ENCODE measurements at places on chromosomes 6 and 20.

GRCh38 chr20:32067234-32067821 lies 15.3 kb downstream of the HCK start:
- DNase-seq: peak; percentile 62

DNA sequence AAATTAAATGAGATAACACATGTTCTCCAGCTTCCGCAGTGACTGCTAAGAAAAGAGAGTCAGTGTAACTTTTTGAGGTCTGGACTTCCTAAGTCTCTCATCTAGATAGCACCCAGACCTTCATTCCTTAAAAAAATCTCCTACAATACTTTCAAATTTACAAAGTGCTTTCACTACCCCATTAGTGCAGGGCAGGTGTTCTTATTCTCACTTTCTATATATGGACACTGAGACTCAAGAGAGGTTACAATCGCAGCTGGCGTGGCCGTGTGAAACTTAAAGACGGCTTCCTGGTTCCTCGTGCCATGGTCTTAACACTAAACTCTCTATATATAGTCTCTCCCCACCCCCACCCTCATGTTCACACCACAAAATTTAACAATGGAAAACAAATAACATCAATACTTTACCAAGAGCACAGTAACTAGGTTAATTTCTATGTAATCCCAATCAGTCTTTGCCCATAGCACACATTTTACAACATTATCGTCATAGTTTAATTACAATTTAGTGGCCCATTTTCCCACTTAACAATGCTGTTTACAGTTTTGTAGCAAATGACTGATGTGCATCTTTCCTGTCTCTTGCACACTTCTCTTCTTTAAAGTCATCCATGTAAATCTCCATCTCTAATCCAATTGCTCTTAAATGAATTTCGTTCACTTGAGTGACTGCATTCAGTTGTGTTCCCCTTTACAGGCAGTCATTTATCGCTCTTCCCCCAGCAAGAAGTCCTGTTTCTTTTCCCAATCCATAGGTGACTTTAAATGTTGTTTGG lies 78.8 kb upstream of the ARID1B start:
- no peak for DNase-seq

DNA sequence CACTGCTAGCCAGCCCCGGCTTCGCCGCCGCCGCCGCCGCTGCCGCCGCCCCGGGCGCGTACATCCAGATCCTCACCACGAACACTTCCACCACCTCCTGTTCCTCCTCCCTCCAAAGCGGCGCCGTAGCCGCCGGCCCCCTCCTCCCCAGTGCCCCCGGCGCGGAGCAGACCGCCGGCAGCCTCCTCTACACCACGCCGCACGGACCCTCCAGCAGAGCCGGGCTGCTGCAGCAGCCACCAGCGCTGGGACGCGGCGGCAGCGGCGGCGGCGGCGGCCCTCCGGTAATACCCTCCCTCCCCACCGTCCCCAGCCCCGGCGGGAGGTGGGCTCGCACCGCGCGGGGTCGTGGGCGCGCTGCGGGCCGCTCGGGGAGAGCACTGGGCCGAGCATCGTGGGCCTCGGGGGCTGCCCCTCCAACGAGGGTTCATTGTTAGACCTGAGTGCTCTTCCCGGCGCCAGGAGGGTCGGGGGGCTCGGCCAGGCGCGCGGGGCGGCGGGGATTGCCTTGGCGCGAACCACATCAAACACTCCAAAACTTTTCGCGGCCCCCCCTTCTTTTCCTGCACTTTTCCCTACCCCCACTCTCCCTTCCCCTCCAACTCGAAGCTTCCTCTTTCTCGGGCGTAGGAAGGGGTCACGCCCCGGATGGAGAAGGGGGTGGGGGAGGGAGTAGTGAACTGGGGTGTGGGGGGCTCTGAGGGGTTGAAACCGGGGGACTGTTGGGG lies 827 bp downstream of the E2F3 start:
- DNase-seq: peak; percentile 65

DNA sequence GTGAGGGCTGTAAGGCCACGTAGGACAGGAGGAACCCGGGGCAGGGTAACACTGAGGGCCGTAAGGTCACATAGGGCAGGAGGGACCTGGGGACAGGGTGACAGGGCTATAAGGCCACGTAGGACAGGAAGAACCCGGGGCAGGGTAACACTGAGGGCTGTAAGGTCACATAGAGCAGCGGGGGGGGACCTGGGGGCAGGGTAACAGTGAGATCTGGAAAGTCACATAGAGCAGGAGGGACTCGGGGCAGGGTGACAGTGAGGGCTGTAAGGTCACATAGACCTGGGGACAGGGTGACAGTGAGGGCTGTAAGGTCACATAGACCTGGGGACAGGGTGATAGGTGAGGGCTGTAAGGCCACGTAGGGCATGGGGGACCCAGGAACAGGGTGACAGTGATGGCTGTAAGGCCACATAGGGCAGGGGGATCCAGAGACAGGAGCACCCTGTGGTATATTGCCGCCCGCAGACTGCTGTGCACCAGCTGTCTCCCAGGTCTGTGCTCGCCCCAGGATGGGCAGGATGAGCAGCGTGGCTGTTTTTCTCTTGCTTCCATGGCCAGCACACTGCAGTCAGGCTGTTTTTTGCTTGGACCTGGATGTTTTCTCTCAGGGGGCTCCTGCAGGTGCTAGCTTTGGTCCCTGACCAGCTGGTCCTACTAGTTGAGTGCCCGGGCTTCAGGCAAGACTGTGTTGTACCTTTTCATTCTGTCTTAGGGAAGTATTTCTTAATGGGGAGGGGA lies 55.7 kb downstream of the SYTL3 start:
- DNase-seq: no peak

GRCh38 chr6:15369838-15370237 lies 124.0 kb downstream of the JARID2 start:
- DNase-seq: no peak

GRCh38 chr6:111551521-111552231 lies 54.0 kb downstream of the TRAF3IP2 start:
- peak; percentile 84 for DNase-seq

DNA sequence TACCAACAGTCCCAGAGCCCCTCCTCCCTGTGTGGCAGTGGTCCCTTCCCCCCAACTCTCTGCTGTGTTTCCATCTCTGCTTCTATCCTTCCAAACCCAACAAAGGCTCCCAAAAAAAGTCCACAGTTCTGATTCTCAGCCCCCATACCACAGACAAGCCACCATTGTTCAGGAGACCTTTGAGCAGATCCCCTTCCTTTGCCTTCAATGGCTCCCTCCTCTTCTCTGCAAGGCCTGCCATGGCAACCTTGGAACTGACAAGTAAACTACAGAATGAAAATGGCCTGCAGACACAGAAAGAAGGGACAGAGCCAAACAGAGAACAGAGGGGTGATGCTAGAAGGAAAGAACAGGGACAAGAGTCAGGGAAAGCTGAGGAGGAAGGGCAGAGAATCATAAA lies 23.2 kb downstream of the OR2H2 start:
- DNase-seq: no peak

GRCh38 chr6:85662251-85662650 lies 19.6 kb upstream of the SYNCRIP start:
- no peak for DNase-seq

GRCh38 chr20:16709017-16709416 lies 20.8 kb upstream of the SNRPB2 start:
- DNase-seq: no peak

- DNase-seq: no peak
Observed at GRCh38 chr6:137903933-137904821, 37.1 kb downstream of the TNFAIP3 start.

GRCh38 chr6:152277826-152278329 lies 359.3 kb downstream of the SYNE1 start:
- no peak for DNase-seq

- DNase-seq: peak; percentile 39
Observed at GRCh38 chr6:156017838-156018237, 562.2 kb upstream of the NOX3 start.

GRCh38 chr6:44044940-44045671 lies 82.1 kb downstream of the MRPL14 start:
- no peak for DNase-seq

- DNase-seq: peak; percentile 85
Observed at GRCh38 chr6:27836783-27837624, 75.2 kb downstream of the OR2B2 start.

GRCh38 chr6:96621983-96622382 lies 59.1 kb downstream of the FHL5 start:
- DNase-seq: no peak

DNA sequence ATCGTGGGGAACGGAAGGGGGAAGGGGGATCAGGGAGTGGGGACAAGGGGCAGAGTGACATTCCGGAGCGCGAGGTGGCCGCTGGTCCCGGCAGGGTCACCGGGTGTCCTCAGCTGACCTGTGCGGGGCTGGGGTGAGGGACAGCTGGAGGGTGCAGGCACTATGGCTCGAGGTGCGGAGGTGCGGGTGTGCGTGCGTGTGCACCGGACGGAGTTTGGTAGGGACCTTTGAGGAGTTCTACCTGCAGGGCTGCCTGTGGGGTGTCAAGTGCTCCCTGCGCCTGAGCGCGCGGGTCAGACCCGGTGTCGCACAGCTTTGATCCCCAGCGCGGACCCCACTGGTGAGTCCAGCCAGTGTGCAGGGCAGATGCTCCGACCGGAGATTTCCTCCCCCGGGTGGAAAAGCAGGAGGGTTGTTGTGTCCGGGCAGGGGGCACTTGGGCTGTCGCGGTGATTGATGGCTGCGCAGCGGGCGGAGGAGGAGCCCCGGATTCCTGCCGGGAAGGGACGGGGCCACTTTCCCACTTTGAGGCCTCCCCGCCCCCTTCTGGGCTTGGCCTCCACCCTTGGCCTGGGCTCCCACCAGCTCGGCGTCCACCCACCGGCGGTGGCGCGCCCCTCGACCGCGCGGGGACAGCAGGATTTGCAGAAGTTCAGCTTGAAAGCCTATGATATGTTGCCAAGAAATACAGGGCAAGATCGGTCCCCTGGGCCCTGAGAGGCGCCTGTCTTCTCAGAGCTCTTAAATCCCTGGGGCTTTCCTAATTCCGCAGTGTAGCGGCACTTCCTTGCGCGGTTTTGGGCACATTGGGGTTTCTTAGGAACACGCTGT lies 658 bp downstream of the RIN2 start:
- DNase-seq: peak; percentile 63

DNA sequence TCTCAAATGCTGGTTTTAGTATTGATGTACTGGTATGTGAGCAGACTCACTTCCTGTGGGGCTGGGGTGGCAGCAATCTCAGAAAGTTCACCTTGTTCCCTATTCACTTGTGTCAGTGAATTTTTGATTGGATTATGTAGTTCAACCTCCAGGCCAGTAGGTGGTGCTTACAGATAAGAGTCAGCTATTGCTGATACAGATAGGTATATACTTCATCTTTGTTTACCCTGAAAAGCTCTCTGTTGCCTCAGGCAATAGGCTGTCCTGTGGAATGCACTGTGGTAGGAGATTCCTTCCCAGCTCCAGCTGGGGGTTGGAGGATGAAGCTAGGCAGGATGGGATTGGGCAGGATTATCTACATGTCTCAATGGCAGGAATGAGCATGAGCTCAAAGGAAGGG lies 851.2 kb upstream of the EYS start:
- DNase-seq: no peak

DNA sequence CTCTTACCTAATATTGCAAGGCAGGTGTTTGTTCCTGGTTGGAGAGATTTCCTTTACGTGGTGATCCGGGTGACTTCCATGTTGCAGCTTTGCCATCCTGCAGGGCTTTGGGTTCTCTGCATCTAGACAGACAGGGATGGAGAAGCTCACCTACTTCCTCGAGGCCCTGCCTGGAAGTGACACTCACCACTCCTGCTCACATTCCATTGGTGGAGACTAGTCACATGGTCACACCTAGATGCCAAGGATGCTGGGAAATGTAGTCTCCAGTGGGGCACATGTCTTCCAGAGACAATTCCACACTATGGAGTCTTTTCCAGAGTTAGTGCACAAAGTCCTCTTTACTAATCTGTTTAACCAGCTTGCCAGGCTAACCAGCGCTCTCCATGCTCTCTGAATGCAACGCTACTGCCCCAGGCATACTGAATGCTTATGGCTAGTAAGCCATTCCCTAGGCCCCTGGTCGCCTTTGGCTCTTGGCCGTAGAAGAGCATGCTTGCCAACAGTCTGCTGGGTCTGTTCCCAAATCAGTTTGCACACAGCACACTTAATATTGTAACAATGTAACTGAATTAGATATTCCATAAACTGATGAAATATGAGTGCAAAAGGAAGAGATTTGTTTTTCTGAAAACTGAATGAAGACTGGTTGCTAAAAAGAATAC lies 6.7 kb upstream of the KCNK15 start:
- peak; percentile 71 for DNase-seq

- DNase-seq: no peak
Observed at GRCh38 chr20:53379014-53379832, 214.4 kb downstream of the ZNF217 start.

GRCh38 chr6:132780770-132781371 lies 17.6 kb downstream of the SLC18B1 start:
- peak; percentile 60 for DNase-seq

- no peak for DNase-seq
Observed at GRCh38 chr20:11072982-11073381, 399.2 kb upstream of the JAG1 start.

- no peak for DNase-seq
Observed at GRCh38 chr20:6909608-6910007, 142.1 kb downstream of the BMP2 start.

- DNase-seq: no peak
Observed at GRCh38 chr20:23583526-23583925, 15.2 kb upstream of the CST9L start.

GRCh38 chr20:50731930-50732690 lies 730 bp downstream of the PARD6B start:
- DNase-seq: peak; percentile 51

- no peak for DNase-seq
Observed at GRCh38 chr20:37537505-37537904, 9.8 kb upstream of the BLCAP start.

DNA sequence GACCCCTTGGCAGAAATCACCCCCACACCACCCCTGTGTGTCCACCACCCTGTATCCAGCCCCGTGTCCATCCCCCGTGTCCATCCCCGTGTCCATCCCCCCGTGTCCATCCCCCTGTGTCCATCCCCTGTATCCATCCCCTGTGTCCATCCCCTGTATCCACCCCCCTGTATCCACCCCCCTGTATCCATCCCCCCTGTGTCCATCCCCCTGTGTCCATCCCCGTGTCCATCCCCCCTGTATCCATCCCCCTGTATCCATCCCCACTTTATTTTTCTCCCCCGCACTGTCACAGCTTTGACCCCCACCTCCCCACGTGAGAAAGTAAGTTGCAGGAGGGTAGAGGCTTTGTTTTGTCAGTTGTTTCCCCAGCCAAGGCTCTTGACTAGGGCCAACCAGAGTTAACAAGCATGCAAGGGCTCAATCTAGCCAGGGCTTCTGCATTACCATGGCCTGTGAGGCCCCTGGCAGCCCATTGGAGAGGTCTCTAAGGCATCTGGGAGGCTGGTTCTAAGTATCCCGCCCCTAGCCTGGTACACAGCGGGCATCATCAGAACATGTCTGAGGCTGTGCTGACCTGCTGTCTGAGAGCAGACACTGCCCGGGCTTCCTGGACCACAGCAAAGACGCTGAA lies 18.1 kb upstream of the SIRPA start:
- DNase-seq: peak; percentile 38

- peak; percentile 61 for DNase-seq
Observed at GRCh38 chr6:125149256-125150144, 4.1 kb upstream of the TPD52L1 start.

DNA sequence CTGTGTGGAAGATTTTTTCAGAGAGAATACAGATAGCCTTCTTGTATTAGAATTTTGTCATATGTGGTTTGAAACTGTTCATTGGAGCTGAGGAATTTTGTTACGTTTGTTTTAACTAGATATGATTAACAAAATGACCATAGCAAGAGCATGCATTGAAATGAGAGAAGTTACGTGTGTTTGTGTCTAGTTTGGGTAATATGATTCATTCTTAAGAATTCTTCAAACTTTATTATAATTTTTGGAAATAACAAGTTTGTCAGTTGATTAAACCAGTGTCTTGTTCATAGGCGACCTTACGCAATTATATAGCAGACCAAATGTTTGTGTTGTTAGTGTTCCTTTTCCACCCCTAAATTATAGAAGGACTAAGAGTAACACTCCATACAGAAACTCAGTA lies 5.5 kb downstream of the GMNN start:
- no peak for DNase-seq

All from astrocyte of the hippocampus (primary cell).